ENCODE measurements at places on chromosomes 11 and 22.

DNA sequence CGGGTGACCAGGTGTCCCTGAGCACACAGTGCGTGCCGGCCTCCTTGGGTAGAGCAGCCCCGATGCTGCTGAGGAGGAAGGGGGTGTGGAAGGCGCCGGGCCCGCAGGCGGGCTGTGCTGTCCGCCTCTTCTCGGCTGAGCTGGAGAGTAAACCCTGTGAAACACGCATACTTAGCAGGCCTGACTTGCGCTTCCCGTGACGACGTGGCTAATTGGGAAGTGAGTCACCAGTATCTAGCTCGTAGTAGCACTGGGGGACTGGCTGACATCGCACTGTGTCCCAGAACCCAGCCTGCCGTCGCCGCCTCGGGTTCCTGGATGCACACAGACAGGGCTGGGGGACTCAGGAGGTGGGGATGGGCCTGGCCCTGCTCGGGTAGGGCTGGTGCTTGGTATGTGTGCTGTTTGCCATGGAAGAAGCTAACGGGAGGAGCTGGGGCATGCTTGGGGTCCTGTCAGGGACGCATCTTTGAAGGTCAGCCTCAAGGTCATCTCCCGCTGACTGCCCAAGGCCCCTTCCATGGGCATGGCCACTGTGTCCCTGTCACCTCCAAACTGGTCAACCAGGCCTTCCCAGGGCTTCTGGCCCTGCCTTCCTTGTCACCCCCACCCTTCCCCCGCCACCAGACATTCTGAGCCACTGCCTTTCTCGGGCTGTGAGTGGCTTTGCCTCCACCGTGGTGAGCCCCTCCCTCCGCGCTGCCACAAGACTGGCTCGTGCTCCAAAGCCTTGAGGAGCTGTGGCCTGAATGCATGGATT is 1327.0 kb downstream of the BRD1 start:
- DNase-seq = no peak

DNA sequence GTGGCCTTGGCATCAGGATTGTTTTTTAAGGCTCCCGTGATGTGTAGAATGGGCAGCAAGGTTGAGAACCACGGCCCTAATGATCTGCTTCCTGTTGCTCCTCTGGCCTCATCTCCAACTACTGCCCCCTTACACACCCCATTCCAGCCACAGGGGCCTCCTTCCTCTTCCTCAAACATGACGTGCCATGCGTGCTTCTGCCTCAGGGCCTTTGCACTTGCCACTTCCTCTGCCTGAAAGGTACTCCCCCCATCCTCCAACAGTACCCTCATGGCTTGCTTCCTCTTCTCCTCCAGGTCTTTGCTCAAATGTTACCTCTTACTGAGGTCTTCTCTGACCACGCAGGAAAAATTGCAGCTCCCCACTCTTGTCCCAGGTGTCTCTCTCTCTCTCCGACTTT is 93.9 kb upstream of the CSNK2A3 start:
- no peak for DNase-seq

DNA sequence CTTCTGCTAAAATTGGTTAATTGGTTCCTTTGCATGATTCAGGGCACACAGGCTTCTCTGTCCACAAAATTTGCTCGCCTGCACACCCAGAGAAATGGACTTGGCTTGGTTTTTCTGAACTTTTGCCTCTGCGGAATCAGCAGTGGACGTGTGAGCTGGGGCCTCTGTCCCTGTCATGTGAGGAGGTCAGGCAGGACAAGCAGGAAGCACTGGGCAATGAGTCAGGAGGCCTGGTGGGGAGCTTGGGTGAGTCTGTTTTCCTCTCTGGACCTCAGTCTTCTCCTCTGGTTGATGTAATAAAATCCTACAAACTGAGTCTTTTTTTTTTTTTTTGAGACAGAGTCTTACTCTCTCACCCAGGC is 10.4 kb upstream of the CELSR1 start:
- no peak for DNase-seq

DNA sequence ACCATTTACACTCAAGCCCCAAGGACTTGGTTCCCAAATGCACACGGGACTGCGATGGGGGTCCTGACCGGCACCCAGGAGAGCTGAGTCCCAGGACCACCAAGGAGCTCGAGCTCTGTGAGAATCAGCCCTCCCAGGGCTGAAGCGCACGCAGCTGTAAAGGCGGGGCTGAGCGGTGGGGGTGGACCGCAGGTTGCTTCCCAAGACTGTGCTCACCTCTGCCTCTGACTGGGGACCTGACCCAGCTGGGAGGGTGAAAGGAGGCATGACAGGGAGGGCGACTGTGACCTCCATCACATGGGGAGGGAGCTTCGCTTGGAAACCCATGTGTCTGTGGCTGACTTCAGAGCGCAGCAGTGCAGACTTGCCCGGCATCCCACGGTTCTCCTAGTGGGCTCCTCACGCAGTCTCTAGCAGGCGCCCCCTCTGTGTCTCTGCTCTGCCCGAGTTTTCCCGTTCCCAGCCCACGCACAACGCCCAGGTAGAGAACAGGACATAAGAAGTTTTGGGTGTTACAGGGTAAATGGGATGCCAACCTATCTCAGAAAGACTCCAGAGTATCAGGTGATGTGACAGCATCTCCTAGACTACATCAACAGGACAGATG is 15.4 kb upstream of the NAP1L4 start:
- DNase-seq = no peak

DNA sequence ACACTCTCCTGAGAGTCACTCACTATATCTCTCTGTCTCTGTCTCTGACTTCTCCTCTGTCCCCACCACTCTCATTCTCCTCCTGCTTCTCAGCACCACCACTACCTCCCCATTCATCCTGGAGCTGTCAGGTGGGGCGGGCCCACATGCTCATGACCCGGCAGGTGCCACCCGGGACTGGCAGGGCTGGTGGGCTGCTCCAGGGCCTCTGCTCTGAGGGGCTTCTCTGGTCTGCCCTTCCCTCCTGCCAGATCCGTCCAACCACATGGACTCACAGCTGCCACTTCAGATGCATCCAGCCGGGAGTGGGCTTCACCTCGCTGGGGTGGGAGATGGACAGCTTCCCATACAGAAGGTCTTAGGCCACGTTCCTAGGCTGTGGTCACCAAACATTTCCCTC is 4.8 kb upstream of the EMID1 start:
- peak; percentile 23 for DNase-seq

DNA sequence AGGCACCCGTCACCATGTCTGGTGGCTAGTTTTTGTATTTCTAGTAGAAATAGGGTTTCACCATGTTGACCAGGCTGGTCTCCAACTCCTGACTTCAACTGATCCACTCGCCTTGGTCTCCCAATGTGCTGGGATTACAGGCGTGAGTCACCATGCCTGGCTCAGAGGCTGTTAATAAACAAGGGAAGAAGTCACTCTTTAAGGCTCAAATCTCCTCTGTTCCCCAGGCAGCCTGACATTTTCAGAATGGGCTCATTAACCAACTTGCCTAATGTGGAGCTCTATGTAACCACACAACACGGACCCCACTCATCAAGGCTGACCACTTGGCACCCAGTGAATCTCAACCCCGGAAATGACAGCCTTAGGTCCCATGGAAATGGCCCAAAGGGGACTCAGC is 24.1 kb downstream of the APOL3 start:
- no peak for DNase-seq

GRCh38 chr11:10993186-10993585 is 135.3 kb upstream of the ZBED5 start:
- no peak for DNase-seq

DNA sequence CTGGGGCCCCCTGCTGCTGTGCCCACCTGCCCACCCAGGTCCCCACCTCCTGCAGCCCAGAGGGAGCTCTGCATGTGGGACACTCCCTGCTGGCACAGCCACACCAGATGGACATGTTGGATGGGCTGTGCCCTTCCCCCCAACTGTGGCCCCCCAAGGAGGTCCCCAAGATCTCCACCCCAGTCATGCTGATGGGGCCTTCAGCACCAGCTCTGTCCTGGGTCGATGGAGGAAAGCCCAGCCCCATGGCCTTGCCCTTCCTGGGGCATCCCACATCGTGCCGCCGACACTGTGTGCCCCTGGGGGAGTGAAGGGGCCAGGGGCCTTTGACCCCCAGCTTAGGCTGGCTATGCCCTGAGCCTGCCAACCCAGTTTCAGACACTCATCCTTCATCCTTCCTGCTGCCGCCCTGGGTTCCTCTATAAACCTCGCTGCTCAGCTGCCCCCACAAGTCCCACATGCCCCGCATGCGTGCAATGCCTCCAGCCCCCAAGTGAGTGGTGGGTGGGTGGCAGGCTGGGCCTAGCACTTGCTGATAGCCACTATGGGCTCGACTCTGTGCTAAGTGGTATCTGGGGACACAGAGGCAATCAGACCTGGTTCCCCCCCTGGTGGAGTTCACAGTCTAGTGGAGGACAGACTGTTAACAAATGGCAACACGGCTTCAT is 3.9 kb upstream of the DPP3 start:
- no peak for DNase-seq

DNA sequence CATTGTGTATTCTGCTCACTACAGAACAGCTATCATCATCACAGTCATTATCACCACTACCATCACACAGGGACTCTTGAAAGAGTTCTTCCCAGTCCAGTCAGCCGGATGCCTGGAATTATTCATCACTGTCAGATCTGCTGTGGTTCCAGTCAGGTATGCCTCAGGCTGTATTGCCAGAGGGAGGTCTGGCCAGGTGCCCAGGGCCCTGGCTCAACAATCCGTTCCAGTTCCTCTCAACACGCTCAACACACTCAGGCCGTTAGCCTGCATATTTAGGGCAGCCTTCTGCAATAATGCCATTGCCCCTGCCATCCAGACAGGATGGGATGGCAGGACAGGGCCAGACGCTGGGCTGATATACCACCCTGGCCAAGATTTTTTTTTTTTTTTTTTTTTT is 28.6 kb upstream of the RASL10A start:
- no peak for DNase-seq

DNA sequence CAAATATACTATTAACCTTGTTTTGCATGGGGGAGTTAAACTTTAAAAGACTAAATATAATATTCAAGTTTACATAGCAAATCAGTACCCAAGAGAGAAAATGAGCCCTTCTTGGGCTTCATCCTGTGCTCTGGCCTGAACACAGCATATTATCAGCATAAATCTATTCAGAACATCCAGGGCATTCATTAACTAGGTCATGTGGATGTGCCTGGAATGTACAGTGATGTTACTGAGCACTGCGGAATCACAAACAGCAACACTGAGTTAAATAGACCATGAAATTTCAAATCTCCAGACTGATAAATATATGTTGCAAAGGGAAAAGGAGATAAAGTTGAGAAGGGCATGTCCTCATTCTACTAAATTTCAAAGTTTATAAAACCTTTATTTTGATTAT is 426.4 kb downstream of the AASDHPPT start:
- no peak for DNase-seq

GRCh38 chr11:128663824-128664223 is 30.0 kb upstream of the FLI1 start:
- no peak for DNase-seq

DNA sequence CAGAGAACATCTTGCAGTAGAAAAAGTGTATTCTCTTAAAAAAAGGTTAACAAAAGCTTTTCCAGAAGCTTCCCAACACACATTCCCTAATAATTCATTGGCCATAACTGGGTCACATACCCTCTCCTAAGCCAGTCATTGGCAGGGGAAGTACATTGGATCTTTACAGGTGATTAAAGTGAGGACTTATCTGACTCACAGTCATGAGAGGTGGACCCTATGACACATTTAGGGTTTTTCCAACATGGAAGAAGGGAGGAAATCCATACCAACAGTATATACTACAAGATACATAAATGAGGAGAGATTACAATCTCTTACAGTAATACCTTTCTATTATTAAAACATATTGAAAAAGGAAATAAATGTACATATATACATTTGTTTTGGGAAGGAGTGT is 72.2 kb downstream of the CCDC73 start:
- DNase-seq = no peak

DNA sequence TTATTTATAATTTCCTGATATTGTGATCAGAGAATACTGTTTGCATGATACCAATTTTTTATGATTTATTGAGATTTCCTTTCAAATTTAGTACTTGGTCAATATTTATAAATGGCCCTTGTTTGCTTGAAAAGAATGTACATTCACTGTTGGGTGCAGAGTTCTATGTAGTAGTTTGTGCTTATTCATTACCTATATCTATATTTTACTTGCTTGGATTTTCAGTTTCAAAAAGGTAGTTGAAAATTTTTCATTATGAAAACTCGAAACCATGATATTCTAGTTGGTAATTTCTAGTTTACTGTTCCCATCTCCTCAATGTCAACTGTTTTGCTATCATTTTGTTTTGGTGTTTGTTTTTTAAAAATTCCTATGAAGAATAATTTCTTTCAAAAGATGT is 155.7 kb downstream of the AASDHPPT start:
- DNase-seq = no peak

DNA sequence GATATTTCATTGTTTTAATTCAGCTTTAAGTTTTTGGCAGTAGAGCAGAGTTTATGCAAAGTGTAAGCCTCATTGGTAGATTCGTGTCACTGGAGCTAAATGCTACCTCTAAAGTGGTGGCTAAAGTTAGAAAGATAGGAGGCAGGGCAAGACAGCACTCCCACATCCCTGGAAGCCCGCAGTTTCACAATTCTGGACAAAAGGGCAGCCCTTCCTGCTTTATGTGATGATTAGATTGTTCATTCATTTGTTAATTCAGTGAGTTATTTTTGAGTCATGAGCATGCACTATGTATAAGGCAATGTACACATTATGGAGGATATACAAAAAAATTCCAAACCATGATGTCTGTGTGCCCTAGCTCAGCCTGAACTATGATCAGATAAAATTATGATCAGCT is 52.1 kb upstream of the EIF3M start:
- no peak for DNase-seq

GRCh38 chr11:8871171-8871775 is 39.7 kb upstream of the AKIP1 start:
- no peak for DNase-seq

DNA sequence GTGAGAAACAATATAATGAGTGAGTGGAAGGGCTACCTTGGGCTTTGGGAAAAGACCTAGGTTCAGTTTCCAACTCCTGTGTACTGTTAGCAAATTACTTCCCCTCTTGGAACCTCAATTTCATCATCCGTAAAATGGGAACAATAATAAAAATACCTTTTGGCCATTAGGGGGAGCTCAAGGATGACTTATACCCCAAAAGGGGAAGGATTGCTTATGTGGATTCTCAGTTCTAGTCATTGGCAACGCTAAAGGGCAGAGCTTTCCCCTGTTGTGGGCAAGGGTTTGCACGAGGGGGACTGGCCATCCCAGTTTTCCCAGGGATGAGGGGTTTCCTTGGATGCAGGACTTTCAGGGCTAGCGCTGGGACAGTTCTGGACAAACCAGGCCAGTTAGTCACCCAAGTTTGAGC is 3.1 kb upstream of the COMMD9 start:
- peak; percentile 69 for DNase-seq

DNA sequence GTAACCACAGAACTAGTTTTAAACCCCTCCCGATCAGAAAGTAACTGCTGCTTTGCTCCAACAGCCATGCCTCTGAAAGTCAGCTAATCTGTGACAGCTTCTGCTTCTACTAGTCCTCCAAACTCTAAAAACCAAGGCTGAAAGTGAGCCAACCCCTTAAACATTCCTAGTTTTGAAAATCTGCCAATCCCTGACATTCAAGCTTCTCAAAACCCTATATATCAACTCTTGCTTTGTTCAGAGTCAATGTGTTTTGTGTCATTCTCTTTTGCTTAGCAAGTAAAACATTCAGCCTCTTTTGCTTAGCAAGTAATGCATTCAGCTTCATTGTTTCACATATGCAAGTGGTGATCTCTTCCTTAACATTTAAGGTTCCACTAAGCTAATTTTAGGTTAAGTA is 56.9 kb downstream of the ATG16L2 start:
- DNase-seq = no peak
